ENCODE measurements at places on chromosomes 5 and 9.

GRCh38 chr9:136122425-136123383 is 4.0 kb upstream of the TMEM250 start:
- DNase-seq: peak; percentile 81

- no peak for DNase-seq
Measured at GRCh38 chr5:75608870-75609269, 2.4 kb upstream of the ANKDD1B start.

DNA sequence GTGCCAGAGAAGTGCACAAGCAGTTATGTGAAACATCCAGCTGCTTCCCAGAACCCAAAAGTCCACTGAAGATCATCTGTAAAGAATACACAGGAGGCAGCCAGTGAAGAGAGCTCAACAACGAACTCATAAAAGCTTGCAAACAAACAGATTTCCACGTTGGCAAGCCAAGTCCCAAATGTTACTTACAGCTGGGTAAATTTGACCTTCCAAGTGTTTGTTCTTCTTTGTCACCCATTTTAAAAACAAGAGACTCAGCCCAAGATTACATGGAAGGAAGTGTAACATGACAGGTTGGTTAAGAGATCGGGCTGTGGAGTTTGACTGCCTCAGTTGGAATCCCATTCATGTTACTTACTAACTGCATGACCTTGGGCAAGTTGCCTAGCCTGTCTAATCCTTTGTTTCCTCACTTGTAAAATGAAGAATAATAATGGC is 174.9 kb upstream of the PAPPA start:
- no peak for DNase-seq

DNA sequence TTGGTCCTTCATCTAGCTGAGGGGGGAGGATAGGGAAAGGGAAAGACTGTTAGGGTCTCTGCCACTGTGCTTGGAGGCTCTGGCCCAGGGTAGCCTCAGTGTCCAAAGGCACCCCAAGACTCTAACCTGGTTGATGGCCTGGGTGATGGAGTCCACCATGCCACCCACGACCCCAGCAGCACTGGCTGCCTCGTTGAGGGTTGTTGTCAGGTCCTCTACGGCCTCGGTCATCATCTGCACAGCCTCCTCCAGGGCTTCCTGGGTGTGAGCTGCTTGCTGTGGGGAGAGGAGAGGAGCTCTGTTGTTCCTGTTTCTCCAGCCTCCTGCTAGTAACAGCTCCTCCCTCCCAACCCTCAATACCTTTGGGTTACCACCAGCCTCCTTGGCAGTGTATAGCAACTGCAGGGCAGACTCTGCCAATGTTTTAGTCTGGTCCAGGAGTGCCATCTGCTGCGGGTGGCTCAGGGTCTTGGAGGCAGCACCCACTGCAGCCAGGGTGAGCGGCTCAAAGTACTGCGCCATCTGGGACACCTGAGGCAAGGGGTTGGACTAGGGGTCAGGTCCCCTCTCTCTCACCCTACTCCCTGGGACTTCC is 16.2 kb upstream of the TPM2 start:
- no peak for DNase-seq

DNA sequence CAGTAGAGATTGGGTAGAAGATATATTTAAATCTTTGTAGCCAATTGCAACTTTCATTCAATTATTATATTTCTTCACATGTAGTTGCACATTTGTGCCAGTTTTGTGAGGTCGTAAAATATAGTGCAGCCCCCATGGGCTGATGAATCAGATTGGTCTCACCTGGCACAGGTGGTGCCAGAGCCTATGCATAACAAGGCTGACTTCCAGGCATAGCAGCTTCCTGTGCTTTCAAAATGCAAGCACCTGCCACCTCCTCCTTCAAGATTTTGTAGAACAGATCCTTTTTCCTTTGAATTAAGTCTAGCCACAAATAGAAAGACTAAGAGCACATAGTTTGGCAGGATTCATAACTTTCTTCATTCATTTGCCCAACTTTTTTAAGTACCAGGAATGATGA is 87.1 kb downstream of the STARD4 start:
- DNase-seq: no peak

GRCh38 chr9:73050065-73050816 is 97.4 kb upstream of the ALDH1A1 start:
- no peak for DNase-seq

GRCh38 chr5:133366438-133366837 is 245.9 kb downstream of the FSTL4 start:
- no peak for DNase-seq

GRCh38 chr5:2091921-2092320 is 209.2 kb upstream of the IRX4 start:
- DNase-seq: no peak

DNA sequence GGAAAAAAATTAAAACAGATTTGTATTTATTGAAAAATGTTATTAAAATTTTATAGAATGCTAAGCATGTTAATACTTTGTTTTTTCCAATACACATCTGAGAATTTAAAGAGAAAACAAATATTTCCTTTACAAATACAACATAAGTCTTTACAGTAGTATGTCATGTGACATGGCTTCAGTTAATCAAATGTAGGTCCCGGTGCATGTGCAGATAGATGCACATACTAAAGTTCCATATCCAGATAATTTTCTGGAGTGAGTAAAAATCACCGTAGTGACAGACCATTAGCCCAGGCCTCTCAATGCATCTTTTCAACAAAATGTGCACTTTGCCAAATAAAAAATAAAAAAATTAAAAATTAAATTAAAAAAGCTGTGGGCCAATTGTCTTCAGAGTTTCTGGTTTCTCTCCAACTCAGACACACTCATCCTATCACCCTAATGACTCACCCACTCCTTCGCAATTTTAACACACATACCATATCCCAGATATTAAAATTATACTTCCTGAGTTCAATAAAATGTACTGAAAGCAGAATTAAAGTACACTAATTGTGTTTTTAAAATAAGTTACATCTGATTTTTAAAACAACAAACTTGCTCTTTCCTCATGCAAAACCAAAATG is 508.1 kb downstream of the NR2F1-AS1 start:
- no peak for DNase-seq

DNA sequence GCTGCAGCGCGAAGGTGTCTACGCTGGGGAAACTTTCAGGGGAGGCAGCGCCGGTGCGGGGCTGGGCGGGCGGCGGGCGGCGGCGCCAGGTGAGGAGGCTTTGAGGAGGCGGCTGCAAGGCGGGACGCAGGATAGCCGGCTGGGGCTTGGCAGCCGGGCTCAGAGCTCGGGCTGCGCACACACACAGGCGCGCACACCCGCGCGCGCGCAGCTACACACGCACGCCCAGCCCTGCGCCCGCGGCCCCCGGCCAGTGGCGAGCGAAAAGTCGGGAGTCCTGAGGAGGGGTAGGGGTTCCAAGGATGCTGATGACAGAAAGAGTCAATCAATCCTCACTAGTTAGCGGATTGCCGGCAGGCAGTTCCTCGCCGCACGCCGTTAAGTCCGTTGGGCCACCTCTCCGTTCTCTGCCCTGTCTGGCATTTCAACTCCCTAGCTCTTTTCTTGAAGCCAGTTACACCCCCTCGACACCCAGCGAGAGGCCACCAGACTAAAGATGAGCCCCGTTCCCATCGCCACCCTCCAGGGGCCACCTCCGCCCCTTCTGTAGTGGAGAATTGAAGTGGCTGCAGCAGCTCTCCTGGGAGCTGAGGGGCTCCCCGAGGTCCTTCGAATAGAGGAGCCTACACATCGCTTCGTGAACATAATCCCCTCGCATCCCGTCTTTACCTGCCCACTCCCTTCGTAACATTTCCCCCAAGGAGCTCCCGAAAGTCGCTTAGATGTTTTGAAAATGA is 1640.3 kb upstream of the C9orf72 start:
- no peak for DNase-seq

DNA sequence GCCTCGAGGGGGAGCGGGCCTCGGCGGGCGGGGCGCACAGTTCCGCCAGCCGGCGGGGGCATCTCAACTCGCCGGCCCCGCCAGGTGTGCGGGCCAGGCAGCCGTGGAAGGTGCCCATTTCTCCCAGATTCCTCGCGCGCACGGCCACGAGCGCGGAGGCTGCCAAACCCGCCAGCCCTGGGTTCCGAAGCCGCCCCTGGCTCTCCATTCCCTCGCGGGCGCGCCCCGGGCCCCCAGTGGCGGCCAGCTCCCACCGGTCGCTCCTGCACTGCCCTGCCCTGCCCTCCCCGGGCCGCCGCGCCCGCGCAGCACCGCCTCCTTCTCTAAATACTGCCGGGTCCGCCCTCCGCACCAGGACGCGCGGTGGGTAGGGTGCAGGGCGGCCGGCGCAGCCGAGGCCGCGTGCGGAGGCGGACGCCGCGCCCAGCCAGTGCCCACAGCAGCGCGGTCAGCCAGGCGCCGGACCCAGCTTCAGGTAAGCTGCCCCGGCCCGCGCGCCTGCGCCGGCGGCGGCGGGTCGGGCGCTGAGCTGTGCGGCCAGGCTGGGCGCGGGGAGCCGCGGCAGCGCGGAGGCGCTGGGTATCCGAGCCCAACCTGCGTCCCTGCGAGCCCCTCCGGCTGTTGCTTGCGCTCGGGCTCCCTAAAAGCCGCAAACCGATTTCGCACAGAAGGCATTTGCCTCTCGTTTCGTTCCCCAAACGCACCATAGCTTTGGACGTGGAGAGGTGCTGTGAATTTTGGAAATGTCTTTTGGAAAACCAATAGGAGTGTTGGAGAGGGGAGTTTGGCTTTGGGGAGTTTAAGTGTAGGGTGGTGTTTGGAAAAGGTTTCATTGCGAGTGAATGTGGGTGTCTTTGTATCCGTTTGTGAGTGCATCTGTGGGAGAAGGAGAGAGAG is at the start of gene TMEM171:
TMEM171 (plus strand) TSS at position 354 of the 897 bp plus-strand sequence. CDS start 2,799 bp downstream, outside the sequence.
- no peak for DNase-seq

DNA sequence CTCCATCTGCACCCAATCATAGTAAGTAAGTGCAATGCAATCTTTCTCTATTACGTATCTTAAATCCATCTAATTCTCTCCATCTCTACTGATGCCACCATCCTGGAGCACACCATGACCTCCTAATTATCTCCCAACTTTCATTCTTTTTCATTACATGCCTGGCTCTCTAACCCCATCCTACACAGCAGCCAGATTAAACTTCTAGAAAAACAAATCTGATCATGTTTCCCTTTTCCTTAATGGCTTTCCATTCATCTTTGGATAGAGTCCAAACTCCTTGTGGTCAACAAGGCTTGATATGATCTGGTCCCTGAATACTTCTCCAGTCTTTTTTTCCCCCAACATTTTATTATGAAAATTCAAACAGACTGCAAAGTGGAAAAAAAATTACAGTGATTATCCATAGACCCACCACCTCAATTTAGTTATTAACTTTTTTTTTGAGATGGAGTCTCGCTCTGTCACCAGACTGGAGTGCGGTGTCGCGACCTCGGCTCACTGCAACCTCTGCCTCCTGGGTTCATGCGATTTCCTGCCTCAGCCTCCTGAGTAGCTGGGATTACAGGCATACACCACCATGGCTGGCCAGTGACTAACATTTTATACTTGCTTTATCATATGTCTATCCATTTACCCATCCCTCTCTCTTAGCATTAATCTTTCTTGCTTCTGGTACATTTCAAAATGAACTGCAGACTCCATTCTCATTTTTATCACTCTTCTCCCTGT is 5.2 kb downstream of the PPP2R2B start:
- DNase-seq: no peak

GRCh38 chr9:108800632-108801099 is 55.1 kb downstream of the ACTL7B start:
- DNase-seq: no peak

DNA sequence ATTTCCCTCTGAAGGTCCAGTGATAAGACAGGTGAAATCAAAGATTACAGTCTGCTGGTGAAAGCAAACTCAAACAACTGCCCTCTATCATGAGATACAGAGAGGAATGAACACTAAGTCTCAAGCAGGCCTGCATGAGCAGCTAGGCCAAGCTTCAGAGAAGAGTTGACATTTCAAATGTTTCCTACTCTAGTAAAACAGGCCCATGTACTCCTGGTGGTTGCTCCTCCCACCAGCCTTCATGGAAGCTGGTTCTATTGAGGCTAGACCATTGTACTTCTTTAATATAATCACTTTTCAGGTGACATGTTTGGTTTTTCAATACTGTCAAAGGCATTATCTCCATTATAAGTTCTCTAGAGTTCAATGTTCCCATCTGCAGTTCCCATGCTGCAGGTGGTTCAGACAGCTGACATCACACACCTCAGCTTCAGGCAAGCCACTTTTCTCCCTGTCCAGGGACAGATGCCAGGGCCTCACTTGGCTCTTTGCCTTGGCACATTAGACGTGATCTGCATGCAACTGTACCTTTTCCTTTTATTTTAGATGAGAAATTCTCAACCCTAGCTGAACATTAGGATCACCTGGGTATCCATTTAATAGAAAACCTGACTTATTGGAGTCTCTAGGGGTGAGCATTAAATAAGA is 89.8 kb downstream of the PIK3R1 start:
- DNase-seq: no peak

- no peak for DNase-seq
Measured at GRCh38 chr5:69284203-69284602, 48.4 kb downstream of the CCDC125 start.

DNA sequence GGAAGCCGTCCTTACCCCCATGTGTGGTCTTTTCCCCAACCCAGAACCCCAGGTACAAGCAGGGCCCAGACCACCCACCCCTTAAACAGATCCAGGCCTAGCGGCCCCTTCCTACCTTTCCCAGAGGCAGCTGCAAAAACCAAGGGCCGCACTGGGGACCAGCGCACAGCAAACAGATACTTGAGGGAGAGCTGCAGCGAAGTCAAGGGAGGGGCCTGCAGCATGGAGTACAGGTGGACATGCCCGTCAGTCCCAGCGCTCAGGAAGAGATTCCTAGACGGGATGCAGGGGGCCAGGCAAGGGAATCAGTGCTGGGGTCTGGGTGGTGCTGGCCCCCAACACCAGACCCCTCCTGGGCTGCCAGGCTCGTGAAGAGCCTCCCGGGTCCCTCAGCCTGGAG is 22.5 kb downstream of the DYNC2I2 start:
- DNase-seq: no peak

- DNase-seq: no peak
Measured at GRCh38 chr9:89505048-89505447, 7.1 kb upstream of the SEMA4D start.

GRCh38 chr5:121698690-121699089 is 153.0 kb upstream of the FTMT start:
- no peak for DNase-seq

DNA sequence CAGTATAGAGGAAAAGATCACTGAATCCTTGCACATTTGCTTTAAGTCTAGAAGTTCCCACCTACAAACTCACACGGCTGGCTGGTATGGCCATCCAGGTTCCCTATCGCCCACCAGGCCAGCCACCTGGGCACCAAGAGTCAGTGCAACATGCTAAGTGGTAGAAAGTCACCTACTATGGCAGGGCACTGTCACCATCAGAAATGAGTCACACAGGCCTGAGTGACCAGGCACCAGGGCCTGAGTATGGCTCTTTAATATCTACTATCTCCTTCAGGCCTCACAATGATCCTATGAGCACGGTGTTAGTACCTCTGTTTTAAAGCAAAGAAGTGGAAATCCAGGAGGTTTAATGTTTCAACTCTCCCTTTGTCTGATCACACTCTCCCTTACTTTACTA is 156.2 kb downstream of the CDK5RAP2 start:
- DNase-seq: no peak

- no peak for DNase-seq
Measured at GRCh38 chr9:750249-750967, 91.1 kb upstream of the DMRT1 start.

- no peak for DNase-seq
Measured at GRCh38 chr9:134175808-134176598, 11.6 kb upstream of the RNU6ATAC start.

GRCh38 chr5:142317173-142317572 is 7.6 kb downstream of the SPRY4 start:
- no peak for DNase-seq

- no peak for DNase-seq
Measured at GRCh38 chr5:110969502-110969901, 102.0 kb upstream of the TSLP start.

Data from stimulated activated CD4-positive, alpha-beta T cell treated with anti-CD3 and anti-CD28 coated beads, Interleukin-2, amount 100 ng/mL, for 48 hours (primary cell).